AG09309 (cell line): ENCODE measurements at places on chromosomes 7 and 10.

- no peak for DNase-seq
These were observed 166.5 kb upstream of the RHEB start for GRCh38 chr7:151686016-151686766.

GRCh38 chr10:17847585-17848296 is 38.6 kb downstream of the MRC1 start:
- DNase-seq = peak; percentile 7

GRCh38 chr7:108468246-108468645 is 12.0 kb upstream of the NRCAM start:
- no peak for DNase-seq

DNA sequence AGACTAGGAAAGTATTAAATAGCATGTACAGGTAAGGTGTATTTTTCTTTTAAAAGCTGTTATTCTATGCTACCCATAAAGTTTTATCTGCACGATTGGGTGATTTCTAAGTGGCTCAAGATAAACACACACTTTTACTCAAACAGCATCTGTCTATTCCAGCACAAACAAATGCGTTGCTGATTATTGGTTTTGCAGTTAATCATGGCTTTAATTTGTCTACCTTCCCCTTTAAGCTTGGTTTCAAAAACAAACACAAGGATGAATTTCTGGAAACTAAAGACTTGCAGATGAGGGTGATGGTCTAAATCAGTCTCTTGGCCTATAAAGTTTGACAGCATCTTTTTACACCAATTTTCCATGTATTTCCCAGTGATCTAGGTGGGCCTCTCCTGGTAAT is 94.2 kb downstream of the NRP1 start:
- DNase-seq = no peak

- no peak for DNase-seq
These were observed 248.0 kb downstream of the PRPF18 start for GRCh38 chr10:13834581-13835286.

DNA sequence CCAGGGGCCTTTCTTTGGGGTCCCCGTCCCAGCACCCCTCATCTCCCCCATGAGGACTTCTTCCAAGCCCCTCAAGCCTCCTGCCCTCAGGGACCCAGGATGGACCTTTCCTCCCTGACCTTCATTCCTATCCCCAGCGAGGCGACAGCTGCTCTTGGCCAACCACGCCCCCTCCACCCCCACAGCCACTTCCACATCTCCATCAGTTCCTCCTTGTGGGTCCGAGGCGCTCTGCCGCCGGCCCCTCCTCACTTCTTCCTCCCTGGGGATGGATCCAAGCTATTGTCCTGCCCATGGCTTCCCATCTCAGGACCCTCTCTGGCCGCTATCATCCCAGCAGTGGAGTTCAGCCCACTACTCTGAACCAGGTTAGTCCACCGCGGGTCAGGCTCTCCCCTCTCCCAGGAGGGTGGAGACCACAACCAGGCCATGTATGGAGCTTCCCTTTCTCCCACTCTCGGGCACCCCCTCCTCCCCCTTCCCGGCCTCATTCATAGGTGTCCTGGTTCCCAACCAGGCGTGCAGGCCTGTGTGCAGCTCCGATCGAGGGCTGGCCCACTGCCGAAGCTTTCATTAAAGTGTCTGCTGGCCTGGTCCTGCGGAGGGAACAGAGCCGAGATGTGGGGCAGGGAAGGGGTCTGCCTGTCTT is 1.7 kb upstream of the SH2B2 start:
- DNase-seq = no peak

DNA sequence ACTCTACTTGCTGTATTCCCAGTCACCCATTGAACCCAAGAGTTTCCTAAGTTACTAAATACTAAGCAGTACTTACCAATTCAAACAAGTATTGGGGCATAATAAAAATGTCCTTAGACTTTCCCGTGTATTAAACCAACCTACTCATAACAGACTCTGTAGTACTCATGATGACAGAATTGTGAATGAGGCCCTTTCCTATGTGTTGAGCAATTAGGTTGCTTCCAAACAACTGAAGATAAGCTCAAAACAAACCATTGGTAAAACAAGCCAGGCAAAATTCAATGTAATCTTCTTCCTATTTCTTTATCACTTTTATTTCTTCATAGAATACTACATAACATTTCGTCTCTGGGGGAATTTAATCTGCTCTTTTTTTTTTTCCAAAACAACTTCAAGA is 106.5 kb upstream of the ANK3 start:
- DNase-seq = no peak

GRCh38 chr10:26517141-26517867 is 79.2 kb downstream of the APBB1IP start:
- DNase-seq = no peak

DNA sequence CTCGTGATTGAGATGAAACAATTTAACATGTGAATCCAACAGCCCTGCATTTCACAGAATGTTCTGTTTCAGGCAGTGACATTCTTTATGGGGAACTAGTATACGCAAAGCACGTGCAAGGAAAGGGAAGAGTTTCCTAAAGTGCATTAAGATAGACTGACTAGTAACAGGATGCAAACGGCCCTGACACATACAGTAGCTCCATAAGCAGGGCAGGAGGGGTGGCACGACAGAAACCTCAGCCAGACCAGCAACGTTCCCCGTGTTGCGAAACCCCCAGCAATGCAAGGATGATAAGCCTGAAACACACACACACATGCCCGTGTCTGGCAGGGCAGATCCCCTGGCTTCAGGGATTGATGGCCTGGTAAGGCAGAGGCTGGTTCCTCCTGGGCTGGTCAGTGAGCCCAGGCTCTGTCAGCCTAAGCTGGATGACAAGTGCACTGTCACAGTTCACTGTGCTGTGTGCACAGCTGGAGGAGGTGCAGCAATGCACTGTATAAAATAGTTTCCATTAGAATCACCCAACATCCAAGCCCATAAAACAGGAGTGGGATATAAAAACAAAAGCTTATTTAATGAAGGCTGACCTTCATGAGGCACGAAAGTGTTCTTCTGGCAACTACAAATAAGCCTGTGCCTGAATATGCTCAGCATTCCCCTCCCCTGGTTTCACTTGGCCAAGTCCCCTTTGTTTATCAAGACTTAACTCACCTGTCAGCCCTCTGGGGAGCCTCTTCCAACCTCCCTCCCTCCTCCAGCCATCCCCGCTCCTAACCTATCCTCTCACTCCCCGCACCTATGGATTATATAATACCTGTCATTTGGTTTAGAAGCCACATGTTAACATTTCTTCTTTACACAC is 88.8 kb downstream of the GSAP start:
- DNase-seq = peak; percentile 73

DNA sequence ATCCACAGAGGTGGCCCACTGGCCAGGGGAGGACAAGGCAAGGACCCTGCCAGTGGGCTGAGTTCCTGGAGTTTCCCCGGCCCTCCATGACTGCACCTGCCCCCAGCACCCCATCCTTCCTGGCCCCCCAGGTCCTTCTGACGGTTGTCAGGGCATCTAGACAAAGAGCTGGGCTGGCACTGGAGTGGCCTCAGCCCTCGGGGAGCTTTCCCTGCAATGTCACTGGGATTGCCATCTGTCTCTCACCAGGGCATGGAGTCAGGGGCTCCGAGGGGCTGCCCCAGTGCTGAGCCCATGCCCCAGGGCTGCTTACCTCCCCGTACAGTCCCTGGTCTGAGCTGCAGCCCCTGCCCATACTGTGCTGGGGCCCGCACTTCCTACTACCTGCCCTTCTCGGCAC is 446.5 kb upstream of the MKI67 start:
- DNase-seq = no peak

DNA sequence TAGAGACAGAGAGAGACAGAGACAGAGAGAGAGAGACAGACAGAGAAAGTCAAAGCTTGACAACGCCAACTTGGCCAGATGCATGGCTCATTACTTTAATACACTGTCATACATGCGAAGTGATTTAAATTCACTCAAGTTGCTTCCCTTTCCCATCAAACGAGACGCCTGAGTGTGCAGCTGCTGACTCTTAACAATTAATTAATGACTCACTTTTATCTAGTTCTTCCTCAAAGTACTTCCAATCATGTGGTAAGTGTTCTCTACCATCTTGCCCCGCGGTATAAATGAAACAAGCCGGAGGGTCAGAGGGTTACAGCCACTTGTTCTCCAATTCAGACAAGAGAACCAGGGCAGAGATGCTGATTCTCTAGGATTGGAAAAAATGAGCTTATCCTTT is 90.8 kb downstream of the SFMBT2 start:
- DNase-seq = no peak

DNA sequence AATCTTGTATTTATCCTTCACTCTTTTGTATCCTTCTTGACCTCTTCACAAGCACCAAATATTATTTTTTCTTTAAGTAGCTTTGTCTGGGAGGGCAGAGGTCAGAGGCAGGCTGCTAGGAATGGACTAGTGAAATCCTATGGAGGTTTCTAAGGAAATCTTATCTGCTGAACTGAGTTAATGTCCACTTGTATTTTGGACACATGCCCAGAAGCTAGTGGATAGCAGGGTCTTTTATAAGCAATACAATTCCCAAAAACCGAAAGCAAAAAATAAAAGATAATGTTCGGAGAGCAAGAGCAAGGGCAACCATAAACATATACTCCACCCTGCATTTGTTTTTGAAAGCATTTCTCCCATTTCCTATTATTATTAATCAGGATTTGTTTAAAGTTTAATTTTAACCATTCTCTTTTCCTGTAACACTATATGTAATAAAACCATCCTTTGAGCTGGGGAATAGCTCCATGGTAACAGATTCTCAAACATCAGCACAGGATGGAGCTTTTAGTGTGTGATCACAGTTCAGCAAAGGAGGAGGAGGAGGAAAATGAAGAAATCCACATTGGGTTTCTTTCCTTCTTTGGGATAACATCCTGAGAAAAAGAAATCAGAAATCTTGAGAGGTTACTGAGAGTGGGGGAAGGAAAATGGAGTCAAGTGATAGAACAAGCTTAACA is 328.2 kb upstream of the LRRN3 start:
- no peak for DNase-seq

DNA sequence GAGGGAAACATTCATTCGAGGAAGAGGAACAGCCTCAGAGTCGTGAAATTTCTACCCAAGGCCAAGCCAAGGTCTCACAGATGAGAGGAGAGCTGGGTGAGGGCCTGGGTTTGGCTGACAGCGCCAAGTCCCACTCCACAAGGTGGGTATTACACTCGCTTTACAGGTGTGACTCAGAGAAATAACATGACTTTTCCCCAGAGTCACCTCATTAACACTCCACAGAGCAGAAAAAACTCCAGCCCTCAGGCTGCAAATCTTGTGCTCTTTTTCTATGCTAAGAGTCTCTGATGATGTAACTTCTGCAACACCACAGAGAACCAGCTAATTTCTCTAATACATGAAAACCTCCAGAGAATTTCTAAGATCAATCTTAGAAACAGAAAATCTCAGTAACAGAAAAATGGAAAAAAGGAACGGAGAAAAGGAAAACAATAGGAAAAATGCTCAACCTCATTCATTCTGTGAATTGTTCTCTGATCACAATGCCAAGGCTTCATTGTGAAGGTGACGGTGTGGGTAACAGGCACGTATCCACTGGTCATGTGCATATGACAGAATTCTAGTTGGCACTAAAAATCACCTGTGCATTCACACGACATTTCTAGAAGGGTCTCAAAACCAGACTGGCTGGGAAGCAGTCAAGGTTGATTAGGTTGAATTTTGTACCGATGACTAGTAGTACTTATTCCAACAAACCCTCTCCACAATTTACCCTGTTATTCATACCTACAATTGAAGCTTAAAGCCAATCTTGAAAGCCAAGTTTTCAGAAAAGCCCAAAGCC is 20.3 kb downstream of the YWHAG start:
- DNase-seq = no peak

DNA sequence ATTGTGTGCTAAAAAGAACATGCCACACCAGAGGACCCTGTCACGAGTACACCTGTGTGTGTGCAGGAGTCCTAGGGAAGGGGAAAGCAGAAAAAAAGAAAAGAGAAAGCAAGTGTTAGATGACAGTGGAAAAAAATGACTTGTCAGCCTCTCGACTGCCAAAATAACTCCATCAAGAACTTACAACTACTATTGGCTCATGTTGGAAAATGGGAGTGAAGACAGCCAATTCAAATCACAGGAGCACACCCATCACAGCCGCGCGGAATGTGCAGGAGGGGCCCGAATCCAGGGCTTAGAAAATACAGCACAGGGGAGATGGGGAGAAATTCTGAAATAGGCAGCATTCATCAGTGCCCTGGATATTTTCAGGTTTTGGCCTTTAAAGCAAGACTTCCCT is 38.1 kb upstream of the FOXI2 start:
- DNase-seq = no peak

DNA sequence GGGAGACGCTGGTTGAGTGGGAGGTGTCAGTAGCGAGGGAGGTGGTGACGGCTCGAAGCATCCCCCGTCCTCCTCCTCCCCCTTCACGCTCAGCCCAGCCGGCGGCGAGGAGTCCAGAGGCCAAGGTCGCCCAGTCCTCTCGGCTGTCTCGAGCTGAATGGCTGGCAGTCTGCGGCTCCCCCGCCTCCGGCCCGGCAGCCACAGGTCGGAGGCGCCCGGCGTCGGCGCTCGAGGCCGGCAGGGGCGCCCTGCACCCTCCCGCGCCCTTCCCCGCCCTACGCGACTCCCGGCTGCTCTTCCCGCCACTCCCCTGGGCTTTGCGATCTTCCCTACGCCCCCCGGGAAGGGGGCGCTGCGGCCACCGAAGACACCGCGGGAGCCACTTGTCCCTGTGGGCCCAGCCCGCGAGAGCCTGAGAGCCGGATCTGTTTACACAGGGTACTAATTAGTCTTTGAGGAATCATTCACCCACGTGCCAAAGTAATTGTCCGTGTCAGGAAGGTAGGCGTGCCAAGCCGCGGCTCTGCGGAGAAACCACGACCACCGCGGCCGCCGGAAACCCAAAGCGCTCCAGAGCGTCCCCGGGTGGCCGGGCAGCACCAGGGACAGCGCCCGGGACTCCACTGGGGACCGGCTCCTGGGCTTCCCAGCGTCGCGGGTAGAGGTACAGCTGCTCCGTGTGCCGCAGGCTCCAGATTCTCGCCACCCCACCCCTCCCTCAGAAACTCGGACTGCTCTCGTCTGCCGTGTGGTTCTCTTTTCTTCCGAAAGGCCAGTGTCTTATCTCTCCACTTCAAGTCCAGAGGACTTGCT is at the start of gene NXPH1:
Gene NXPH1, plus strand, starts transcription at position 133 of the 813 bp plus-strand sequence.
- no peak for DNase-seq

DNA sequence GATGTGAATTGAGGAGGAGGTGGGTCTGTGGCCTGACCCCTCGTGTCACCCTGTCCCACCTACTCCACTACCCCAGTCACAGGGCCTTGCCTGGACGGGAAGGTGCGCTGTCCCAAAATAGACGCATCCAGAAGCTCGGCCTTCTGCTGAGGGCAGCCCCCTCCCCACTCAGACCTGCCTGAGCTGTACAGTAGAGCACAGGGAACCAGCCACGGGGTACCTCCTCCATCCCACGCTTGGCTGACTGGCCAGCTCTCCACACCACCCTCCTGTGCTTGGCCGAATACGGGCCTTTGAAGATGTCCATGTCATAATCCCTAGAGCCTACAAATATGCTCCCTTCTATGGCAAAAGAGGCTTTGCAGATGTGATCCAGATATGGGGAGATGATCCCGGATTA is 88.3 kb downstream of the CHST15 start:
- no peak for DNase-seq
